Stimulated activated CD4-positive, alpha-beta T cell treated with anti-CD3 and anti-CD28 coated beads, TNF-alpha, amount 100 ng/mL, for 1 hour (primary cell): ENCODE measurements at places on chromosomes 2 and 18.

GRCh38 chr2:235551965-235552364, 58.1 kb downstream of the AGAP1 start:
- no peak for DNase-seq

DNA sequence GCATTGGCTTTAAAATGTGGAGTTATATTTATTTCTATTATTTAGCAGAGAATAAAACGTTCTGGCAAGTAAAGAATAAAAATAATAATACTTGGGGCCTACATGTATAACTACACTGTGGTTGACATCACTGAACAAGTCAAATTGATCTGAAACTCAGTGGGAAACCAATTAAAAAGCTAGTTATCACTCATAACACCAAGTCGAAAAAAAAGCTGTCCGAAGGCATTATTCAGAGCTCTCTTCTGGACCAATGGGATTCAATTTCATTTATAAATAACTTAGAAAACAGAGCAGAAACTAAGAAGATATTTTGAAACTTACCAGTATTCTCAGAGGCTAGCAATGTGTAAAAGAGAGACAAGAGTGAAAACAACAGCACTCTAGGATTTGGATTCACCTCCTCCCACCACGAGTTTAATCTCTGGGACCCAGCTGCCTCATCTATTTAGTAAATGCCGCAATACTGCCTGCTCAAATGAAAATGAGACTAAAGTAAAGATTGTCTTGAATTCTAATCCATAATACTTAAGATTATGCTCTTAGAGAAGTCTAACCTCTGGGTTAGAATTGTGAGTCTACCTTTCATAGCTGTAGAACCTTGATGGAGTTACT, 128.4 kb downstream of the NBAS start:
- DNase-seq: no peak

DNA sequence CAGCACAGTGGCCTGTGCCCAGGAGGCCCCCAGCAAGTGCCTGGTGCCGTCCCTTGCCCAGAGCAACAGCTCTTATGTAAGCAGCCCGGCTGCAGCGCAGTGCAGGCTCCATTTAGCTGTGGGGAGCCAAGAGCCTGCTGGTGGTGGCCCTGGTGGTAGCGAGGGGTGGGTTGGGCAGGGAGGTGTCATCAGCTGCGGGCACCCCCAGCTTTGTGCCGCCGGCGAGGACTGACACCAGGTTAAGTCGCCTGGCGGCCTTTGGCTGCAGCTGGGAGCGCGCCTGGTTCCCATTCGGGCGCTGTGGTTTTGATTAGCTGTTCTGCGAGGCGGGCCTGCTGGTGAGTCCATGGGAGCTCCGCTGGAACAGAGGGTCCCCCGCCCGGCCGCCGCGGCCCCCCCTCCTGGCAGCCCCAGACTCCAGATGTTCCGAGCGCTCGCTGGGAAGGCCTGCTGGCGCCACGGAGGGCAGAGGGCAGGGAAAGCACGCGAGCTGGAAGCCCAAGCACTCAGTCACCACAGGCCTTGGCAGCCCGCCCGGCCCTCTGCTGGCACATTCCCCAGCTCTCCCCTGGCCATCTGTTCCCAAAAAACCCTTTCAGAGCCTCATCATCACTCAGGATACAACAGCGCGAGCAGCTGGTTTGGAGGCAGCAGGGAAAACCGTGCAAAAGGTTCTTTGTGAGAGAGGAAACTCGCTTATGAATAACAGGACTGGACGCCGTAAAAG, 18.4 kb downstream of the ATOH8 start:
- DNase-seq: no peak

- no peak for DNase-seq
Measured at GRCh38 chr2:132875193-132875592, 205.2 kb upstream of the LYPD1 start.

- no peak for DNase-seq
Measured at GRCh38 chr2:30354621-30355020, 92.4 kb upstream of the LCLAT1 start.

DNA sequence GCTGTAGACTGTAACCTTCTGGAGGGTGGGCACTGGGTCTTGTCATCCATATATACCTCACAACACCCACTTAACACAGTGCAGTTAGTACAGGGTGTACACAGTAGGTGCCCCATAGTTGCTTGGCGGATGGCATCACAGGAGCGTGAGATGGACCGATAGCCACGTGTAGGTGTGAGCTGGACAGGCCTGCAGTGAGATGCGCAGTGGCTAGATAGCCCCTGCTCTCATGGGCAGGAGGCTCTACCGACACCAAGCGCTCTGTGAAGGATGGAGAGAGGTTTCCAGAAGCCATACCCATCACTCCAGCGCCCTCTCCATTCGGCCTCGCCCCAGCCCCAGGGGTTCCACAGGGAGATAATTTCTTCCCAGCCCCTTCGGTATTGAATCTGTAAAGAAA, 49.5 kb downstream of the CAPN13 start:
- no peak for DNase-seq

DNA sequence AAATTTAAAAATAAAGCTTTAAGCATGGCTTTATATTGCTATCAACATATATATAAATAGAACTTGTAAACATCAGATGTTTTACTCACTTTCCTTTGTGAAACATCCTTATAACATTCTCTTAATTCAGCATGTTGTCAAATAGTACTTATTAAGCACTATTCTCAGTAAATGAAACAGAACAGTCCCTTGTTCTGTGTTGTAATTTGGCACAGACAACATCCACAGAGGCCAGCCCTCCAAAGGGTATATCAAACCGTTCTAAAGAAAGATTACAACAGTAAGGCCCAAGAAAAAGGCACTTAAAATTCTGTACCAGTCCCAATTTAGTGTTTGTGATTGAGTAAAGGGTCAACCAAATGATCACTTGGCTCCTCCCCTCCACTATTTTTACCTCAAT, 46.0 kb downstream of the GAREM1 start:
- DNase-seq: no peak

- no peak for DNase-seq
Measured at GRCh38 chr18:65938592-65939372, 188.0 kb downstream of the CDH7 start.

DNA sequence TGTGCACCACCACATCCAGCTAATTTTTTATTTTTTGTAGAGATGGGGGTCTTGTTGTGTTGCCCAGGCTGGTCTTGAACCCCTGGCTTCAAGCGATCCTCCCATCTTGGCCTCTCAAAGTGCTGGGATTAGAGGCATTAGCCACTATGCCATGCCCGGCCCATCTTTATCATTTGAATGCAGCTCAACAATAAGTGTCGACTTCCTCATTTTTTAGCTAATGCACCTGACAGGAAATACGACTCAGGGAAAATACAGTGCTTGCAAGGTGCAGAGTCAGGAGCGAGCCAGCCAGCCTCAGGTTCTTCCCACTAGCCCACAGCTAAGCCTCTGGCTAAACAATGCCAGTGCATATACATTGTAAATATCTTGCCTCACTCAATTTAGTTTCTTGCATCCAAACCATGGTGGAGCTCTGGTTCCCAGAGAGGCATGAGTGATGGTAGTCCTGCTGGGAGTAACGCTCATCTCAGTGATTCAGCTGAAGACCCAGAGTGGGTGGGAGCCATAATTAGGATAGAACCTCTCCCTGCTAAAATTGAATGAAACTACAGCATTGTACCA, 135.0 kb downstream of the TGIF1 start:
- DNase-seq: no peak
